ENCODE measurements at places on chromosomes 12 and 14.

DNA sequence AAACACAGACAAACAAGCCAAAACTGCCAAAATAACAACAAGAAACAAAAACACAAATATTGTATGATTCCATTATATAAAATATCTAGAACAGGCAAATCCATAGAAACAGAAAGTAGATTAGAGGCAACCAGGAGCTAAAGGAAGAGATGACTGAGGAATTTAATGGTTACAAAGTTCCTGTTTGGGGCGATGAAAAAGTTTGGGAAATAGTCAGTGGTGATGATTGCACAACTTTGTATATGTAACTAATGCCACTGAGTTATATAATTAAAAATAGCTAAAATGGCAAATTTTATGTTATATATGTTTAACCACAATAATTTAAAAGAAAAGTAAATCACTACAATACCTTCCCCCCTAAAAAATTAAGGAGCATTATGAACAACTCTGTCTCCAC lies 24.5 kb downstream of the GNPTAB start:
- DNase-seq, result no peak

DNA sequence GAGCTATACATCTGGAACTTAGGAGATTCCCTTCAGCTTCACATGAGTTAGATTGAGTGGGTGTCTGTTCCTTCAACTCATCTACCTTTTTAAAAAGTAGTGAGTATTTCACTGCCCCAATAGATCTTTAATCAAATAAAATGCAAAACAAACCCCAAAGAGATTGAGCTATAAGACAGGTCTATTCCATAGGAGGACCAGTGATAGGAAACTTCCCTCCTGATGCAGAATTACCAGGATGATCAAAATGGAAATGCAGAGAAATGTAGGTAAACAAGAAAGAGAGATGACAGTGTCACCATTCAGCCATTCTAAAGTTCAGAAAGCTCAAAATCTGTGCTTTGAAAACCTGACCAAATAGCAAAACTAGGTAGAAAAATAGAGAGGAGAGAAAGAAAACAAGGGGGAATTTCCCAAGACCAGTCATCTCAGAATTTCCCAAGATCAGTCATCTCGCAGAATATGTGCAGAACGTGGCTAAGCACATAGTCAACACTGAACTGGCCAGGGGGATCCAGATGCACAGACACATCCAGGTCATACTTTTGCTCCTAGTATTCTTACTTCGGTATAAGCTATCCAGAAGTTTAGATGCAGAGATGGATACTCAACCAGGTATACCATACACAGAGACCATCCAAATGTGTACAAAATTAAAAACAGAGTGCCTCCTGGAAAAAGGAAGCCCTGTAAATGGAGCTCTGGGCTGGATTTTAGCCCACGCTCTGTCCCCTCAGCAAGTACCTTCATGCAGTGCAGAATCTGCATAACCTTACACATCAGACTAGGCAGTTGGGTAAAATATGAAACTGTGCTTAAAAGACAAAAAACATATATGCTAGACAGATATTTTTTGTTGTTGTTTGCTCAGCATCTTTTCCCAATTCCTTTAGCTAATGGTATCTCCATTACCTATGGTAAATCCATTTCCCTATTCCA lies 27.4 kb downstream of the SLC41A2 start:
- DNase-seq, result peak; percentile 25

- DNase-seq, result no peak
Observed at GRCh38 chr14:63745858-63746425, 18.1 kb upstream of the SGPP1 start.

GRCh38 chr12:56983386-56983785 lies 23.0 kb downstream of the ZBTB39 start:
- no peak for DNase-seq

- no peak for DNase-seq
Observed at GRCh38 chr12:52575256-52575655, 1.6 kb upstream of the KRT74 start.

Measured in fibroblast of skin of scalp (primary cell).